Natural killer cell (primary cell): ENCODE measurements at places on chromosomes 13 and 19. TPM values are rescaled to one million over a fixed set of nuclear protein-coding genes. Genes with fewer than 3 reads are reported as not detected.

Gene TTC9B
- not detected for total RNA-seq

Gene GGN
- total RNA-seq = not detected

- no peak overlapping the region for H3K27ac ChIP-seq
- no peak overlapping the region for H3K4me3 ChIP-seq
- DNase-seq = no peak
- no peaks in the 10 kb centered on the region for H3K27me3 ChIP-seq
Measured at GRCh38 chr19:32651729-32652140, 23.2 kb downstream of the ANKRD27 start.

DNA sequence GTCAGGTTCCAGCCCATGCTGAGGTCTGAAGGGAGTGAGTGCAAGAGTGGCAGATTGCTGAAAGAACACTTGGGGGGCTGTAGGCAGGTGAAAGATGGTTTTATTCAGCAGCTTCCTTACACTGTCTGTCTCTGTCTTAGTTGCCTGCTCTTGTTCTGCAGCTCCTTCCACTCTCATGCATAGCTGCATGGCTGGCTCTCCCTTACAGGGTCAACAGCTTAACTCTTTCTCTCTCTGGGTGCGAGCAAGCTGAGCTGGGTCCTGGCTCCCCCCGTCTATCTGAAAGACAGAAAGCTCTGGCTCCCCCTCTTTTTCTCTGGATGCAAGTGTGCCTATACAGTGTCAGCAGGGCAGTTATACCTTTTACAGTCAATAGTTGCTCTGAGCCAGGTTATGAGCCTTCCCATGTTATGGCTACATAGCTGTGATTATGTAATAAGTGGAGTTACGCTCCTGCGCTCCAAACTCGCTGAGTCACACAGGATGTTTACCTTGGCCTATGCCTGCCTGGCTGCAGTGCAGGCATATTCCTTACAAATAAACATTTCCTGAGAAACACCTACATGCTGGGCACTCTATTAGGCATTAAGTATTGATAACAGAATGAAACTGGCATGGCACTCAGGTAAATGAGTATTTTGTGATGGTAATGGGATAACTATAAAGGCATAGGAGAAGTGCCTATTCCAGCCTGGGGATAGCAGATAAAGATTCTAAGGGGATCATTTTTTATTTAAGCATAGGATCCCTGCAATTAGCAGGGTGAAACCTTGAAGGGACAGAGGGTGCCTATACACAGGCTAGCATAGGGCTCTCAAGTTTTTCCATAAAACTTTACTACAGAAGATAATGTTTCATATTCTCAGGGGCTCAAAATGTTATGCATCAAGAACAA, 826.9 kb upstream of the PCDH9 start:
- no peaks in the 10 kb centered on the region for H3K27me3 ChIP-seq
- no peak overlapping the region for H3K4me3 ChIP-seq
- H3K36me3 ChIP-seq = no peaks in the 10 kb centered on the region

DNA sequence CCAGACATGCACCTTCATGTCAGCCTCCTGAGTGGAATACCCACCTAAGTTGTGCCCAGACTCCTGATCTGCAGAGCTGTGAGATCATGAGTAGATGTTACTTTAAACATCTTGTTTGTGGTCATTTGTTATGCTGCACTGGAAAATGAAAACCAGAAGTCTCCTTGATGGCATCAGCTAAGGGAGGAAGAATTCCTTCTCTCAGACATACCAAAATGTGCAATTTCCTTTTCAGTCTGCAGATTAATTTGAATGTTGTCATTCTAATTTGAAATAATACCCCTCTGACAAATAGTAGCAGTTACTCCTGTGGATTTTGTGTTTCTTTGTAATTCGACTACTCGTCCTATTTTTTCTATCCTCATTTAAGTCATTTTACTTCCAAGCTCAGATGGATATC, 59.3 kb downstream of the ITGBL1 start:
- no peak overlapping the region for H3K27ac ChIP-seq
- H3K4me3 ChIP-seq = no peak overlapping the region
- no peaks in the 10 kb centered on the region for H3K36me3 ChIP-seq
- no peaks in the 10 kb centered on the region for H3K4me1 ChIP-seq

GRCh38 chr13:25252225-25252624, 35.1 kb downstream of the MTMR6 start:
- peaks cover 66% of the 10 kb centered on the region for H3K36me3 ChIP-seq
- no peak for DNase-seq
- H3K4me1 ChIP-seq = no peaks in the 10 kb centered on the region
- no peak overlapping the region for H3K27ac ChIP-seq
- H3K4me3 ChIP-seq = no peak overlapping the region

DNA sequence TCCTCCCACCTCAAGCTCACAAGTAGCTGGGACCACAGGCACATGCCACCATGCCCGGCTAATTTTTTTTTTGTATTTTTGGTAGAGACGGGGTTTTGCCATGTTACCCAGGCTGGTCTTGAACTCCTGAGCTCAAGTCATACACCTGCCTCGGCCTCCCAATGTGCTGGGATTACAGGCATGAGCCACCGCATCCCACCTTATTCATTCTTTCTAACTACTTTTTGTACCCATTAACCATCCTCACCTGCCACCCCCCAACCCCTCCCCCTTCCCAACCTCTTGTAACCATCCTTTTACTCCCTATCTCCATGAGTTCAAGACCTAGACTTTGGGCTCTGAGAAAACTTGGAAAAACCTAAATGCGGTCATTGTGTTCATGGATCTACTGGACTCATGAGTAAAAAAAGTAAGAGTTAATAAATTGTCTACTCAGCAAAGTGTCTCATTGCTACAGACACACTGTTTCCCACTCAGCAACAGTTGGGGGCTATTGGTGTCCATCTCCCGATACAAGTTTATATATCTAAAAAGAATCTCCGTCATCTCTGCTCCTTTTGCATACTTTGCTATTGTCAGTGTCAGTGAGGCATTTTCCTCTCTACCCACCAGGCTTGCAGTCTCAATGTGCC, 44.1 kb upstream of the MEDAG start:
- peaks cover 2% of the 10 kb centered on the region for H3K27me3 ChIP-seq
- no peak overlapping the region for H3K4me3 ChIP-seq
- no peak overlapping the region for H3K27ac ChIP-seq
- no peaks in the 10 kb centered on the region for H3K4me1 ChIP-seq
- DNase-seq = no peak

- DNase-seq = no peak
- no peak overlapping the region for H3K4me3 ChIP-seq
- H3K27ac ChIP-seq = no peak overlapping the region
- H3K36me3 ChIP-seq = no peaks in the 10 kb centered on the region
Measured at GRCh38 chr19:35805526-35806102, 7.0 kb downstream of the PRODH2 start.

DNA sequence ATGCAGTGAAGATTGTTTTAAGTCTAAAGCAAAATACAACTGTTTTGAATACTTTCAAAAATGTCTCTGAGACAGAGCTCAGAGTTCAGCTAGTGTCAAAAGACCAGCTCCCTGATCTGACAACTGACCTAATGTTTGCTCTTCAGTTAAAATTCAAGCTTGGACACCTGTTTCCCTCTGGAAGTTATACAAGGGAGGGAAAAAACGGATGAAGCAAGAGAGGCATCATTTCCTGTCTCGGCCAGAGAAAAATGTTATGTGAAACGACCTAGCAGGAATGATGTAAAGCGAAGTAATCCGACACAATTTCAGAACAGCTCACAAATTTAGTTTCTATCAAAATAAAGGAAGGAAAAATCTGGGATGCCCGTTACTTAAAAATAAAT, 59.4 kb downstream of the ZAR1L start:
- peaks cover 3% of the 10 kb centered on the region for H3K4me1 ChIP-seq
- H3K27ac ChIP-seq = no peak overlapping the region
- peaks cover 4% of the 10 kb centered on the region for H3K36me3 ChIP-seq

- H3K4me3 ChIP-seq = no peak overlapping the region
- no peak for DNase-seq
- no peaks in the 10 kb centered on the region for H3K27me3 ChIP-seq
- H3K4me1 ChIP-seq = peaks cover 16% of the 10 kb centered on the region
Measured at GRCh38 chr19:44718441-44719261, 19.7 kb downstream of the CEACAM16 start.

- H3K4me1 ChIP-seq = no peaks in the 10 kb centered on the region
- no peak overlapping the region for H3K27ac ChIP-seq
- no peaks in the 10 kb centered on the region for H3K36me3 ChIP-seq
- no peak for DNase-seq
- no peak overlapping the region for H3K4me3 ChIP-seq
Measured at GRCh38 chr13:45584816-45585215, 30.7 kb downstream of the ERICH6B start.

GRCh38 chr13:70098669-70099068, 9.0 kb upstream of the ATXN8OS start:
- DNase-seq = no peak
- H3K4me1 ChIP-seq = no peaks in the 10 kb centered on the region
- no peaks in the 10 kb centered on the region for H3K36me3 ChIP-seq
- H3K4me3 ChIP-seq = no peak overlapping the region
- H3K27me3 ChIP-seq = no peaks in the 10 kb centered on the region
- no peak overlapping the region for H3K27ac ChIP-seq

DNA sequence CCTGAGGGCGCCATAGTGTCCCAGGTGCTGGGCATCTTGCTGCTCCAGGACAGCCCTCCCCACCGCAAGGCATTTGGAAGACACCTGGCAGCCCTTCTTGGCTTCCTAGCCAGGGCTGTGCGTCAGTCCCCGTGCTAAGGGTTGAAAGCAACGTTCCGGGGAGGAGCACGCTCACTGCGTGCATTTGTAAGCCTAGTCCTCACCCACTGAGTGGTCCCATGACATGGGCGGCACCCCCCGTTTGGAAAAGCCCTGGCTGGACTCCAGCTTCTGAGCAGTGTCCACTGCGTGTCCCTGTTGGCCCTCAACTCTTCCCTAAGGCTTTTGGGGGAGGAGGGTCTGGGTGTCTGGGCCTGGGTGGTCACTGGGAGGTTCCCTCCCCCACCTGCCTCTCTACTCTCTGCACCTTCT, 76.3 kb upstream of the GPR183 start:
- no peaks in the 10 kb centered on the region for H3K27me3 ChIP-seq

DNA sequence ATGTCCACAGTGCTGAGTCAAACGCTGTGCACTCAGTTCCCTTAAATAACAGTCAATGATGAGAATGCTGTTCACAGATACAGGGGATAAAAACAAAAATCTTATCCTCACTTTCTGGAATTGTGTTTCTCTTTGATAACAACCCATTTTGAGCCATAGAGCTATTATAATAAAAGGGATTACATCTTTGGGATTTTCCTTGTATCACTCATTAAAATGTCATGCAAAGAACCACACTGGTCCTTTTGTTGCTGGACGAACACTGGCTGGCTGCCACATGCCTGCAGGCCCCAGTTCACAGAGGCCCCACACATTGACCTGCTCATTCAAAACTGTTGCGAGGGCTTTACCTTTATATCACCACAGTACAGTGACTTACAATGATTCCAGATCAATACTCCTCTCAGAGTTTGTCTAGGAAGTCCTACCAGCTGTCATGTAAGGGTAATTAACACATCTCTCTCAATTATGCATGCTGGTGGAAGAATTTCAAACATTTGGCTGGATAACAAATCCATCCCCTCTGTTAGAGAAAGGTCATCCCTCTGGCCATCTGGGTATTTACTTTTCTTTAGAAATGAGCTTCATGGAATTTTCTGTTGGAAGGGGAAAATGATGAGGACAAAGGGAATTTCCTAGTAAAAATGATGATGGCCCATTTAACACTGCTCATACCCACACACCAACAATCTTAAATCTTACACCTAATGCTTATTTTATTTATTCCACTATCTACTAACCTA, 85.9 kb downstream of the MBNL2 start:
- no peaks in the 10 kb centered on the region for H3K4me1 ChIP-seq
- H3K36me3 ChIP-seq = no peaks in the 10 kb centered on the region
- no peaks in the 10 kb centered on the region for H3K27me3 ChIP-seq
- DNase-seq = no peak
- no peak overlapping the region for H3K27ac ChIP-seq
- no peak overlapping the region for H3K4me3 ChIP-seq

DNA sequence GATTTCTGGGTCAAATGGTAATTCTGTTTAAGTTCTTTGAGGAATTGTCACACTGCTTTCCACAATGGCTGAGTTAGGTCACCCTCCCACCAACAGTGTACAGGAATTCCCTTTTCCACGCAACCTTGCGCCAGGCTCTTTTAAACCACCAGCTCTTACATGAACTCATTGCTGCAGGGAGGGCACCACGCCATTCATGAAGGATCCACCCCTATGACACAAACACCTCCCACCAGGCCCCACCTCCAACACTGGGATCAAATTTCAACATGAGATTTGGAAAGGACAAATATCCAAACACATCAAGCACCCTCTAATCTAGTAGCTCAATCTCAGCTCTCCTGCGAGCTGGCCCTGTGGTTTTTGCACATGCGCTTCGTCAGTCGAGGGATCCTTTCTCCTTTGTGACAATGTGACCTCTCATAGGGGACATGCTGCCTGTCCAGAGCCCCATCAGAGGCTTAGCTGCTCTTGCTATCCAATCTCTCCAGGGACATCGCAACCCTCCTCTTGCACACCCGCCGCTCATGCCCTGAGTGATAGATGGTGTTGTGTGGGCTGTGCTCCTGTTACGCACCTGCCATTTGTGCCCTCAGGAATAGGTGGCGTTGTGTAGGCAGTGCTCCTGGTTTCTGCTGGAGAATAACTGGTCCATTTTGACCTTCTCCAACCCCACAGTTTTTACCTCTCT, 328.0 kb downstream of the UQCRFS1 start:
- DNase-seq = no peak
- no peak overlapping the region for H3K4me3 ChIP-seq
- H3K4me1 ChIP-seq = no peaks in the 10 kb centered on the region

- H3K36me3 ChIP-seq = peaks cover 2% of the 10 kb centered on the region
- no peaks in the 10 kb centered on the region for H3K27me3 ChIP-seq
- no peaks in the 10 kb centered on the region for H3K4me1 ChIP-seq
- no peak overlapping the region for H3K4me3 ChIP-seq
- H3K27ac ChIP-seq = no peak overlapping the region
Measured at GRCh38 chr13:100269837-100270236, 180.9 kb downstream of the PCCA start.

DNA sequence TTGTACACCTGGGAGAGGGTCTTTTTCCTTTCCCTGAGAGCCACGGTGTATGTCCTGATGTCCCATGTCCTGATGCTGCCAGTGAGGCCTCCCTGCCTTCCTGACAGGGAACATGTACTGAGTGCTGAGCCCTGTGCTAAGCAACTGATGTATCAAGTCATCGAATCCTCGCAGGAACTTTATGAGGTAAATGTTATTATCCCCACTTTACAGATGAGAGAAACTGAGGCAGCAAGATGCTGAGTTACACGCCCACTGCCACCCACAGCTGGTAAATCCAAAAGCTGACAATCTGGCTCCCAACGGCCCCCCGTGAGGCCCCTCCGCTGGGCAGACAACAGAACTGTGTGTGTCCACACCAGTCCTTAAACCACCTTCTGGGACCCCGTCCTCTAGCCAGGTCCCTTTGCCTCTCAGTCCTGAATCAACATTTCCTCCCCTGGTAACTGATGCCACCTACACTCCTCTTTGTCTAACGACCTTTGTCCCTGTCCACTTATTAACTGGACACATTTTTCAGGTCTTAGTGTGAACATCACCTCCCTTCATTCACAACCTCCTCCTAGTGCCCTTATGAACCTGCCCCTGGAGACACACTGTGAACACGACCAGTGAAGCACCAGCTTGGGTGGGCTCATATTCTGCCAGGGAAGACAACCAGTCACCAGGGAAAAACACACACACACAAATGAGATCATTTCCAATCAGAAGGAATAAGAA, 5.4 kb upstream of the VSIG10L start:
- H3K4me3 ChIP-seq = no peak overlapping the region
- peaks cover 13% of the 10 kb centered on the region for H3K4me1 ChIP-seq
- H3K27ac ChIP-seq = no peak overlapping the region
- H3K27me3 ChIP-seq = no peaks in the 10 kb centered on the region
